ENCODE measurements at places on chromosomes 2 and 18. TPM values are rescaled to one million over a fixed set of nuclear protein-coding genes. Genes with fewer than 3 reads are reported as not detected.
A peak's percentile ranks its signal among the peaks of the same experiment; 100 is the strongest.

Gene ABCB11
- not detected for total RNA-seq

Gene FLACC1
- total RNA-seq = 2.7 TPM

Gene PLB1
- total RNA-seq = 1.2 TPM

GRCh38 chr18:48839819-48840490 lies 110.8 kb downstream of the SMAD7 start:
- H3K36me3 ChIP-seq = no peaks in the 10 kb centered on the region
- no peaks in the 10 kb centered on the region for H3K27me3 ChIP-seq
- H3K27ac ChIP-seq = peak overlapping the region; percentile 14
- peaks cover 75% of the 10 kb centered on the region for H3K4me1 ChIP-seq
- DNase-seq = no peak
- H3K4me3 ChIP-seq = no peak overlapping the region
